Stimulated activated CD8-positive, alpha-beta memory T cell treated with anti-CD3 and anti-CD28 coated beads, Interleukin-15, amount 100 ng/mL, for 4 hours (primary cell): ENCODE measurements at places on chromosomes 1 and 21.

DNA sequence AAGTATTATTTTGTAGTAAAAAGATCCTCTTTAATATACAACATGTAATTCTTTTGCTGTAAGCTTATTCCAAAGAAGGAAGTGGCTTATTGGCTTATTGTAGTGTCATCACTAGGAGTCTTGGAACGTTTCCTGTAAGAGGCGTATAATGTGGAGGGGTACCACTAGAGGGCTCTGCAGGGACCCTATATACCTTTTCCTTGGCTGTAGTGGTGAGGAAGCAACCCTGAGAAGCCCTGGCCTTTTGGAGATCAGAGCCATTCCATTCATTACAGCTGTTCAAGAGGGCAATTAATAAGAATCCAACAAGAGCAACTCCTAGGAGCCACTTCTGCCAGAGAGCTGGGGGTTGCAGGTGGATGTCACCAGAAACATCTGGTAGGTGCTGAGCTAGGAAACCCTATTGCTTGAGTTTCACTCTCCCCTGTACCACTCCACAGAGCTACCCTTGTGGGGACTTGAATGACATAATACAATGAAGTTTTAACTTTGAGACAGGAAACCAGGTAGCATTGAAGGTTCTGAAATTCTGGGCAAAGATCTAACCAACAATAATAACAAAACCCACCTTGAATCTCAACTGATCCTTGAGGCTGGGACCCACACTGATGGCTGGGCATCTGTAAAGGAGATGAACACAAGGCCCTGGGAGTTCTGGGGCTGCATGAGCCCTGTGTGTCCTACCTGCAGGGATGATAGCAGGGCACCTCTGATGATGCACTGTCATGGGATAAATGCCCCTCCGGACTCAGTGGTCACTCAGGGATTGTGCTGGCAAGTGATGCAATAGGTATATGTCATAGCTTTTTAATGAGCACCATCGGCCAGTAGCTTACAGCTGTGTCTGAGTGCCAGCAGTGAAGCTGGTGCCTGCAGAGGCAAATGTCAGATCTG, 160.2 kb upstream of the COA6 start:
- DNase-seq, result no peak

DNA sequence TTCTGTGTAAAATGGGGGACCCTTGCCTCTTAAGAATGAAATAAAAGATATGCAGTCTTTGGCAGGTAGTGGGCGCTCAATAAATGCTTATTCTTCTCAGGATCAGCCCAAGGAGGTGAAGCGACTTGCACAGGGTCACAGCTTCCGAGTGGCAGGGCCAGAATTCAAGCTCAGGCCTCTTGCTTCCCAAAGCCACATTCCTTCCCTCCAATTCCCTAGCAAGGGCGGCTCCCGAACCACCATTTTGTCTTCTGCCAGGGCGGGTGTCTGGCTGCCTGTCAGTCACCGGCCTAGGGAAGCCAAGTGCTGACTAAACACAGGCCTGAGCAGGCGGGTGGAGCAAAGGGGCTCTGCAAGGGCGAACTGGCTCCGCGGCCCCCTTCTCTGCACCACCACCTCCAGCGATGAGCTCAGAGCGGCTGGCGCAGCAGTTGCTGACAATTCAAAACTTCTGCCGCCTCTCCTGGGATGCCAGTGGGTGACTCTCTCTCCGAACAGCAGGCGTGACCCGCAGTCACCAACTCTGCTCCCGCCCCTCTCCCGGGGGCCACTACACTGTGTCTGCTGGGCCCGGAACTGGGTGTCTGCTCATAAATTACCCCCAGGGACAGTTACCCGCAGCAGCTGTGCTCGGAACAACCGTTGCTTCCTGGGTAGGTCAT, 10.8 kb downstream of the GPR3 start:
- no peak for DNase-seq

GRCh38 chr1:67382292-67382691, 47.9 kb downstream of the SERBP1 start:
- DNase-seq, result no peak

DNA sequence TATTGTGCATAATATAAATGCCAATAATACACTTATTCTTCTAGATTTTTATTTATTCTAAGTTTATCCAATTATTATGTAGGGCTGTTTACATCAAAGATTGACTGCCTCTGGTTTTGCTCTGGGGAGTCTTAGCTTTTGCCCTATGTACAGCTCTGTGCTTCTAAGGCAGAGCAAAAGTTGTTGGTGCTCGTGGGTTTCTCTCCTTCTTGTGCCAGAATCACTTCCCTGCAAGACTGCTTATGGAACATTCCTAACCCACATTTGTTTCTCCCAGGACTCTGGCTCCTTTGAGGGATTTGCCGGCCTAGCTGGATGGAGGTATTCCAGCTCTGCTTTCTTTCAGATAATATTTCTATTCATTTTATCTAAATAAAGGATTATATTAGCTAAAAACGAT, 849.1 kb downstream of the USP25 start:
- DNase-seq, result no peak

- DNase-seq, result no peak
Observed at GRCh38 chr1:161940866-161941591, 82.6 kb downstream of the OLFML2B start.

- DNase-seq, result no peak
Observed at GRCh38 chr1:39779821-39780220, 8.7 kb upstream of the OXCT2 start.

DNA sequence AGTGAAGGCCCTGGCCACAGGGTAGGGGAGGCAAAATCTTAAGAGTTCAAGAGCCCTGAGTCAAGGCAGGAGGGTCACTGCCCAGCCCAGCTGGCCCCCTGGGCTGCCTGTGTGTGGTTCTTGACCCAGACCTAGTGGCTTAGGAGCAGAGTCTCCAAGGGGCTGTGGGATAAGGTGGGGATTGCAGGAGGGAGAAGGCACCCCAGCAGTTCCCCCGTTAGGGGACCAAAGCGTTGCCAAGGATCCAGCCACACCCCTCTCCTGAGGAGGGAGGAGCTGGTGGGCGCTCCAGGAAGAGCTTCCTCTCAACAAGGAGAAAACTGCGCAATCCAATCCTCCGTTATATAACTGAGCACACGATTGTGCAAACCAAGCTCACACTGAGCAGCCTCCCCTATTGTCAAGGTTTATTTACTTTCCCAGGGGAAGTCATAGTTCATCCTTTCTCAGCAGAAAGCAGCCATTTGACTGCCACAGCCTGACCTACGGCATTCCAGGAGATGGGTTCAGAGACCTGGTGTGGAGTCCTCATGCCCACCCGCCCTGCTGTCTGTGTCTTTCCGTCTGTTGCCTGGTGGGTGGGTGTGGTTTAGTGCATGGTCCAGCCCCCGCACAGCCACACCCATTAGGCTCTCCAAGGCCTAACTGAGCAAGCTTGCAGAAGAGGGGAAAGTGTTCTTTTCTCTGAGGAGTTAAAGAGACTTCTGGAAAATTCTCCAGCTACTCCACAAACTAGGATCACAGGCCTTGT, 3.5 kb downstream of the EPHX1 start:
- DNase-seq, result no peak
